ENCODE measurements at places on chromosomes 13 and 19.

DNA sequence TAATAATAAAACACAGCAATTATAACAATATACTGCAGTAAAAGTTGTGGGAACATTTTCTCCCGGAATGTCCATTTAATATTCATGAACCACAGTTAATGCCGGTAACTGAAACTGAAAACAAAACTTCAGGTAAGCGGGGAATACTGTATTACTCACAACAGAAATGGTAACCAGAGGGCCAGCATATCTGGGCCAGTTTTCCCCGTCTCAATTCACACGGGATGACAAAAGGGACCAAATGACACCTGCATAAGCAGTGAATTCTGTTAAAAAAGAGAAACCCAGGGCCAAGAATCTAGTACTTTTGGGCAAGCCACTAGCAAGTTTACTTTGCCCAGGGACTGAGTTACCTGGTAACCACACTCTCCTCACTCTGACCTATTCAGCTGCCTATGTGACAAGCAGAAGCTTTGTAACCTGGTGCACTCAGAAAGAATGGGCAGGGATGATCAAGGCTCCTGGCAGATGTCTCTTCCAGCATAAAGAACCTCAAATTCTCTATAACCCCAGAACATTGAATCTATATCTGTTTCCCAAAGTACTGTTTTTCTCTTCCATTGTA, 1171.2 kb downstream of the DIAPH3 start:
- no peak for DNase-seq

DNA sequence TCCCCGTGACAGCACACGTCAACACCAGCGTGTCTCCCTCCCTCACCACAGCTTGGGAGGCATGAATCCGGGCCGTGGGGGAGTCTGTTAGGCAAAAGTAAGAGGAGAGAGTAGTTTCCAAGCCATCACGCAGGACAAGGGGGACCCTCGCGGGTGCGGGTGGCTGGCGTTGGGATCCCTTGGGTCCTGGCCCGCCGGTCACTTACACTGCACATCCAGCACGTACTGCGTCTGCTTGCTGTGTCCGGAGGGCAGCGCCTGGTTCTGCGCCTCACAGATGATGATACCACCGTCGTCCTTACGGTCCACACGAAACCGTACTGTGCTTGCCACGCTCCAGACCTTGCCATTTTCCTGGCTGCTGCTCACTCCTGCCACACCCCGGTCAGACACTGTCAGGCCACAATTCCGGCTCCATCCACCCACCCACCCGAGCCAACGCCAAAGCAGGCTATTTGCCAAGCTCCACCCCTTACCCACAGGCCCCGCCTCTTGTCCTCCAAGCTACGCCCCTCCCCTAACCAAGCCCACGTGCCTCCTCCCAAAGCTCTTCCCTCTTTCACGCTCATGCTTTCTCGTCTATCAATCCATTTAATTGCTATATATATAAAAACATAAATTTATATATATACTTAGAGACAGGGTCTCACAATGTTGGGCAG, 6.6 kb upstream of the ZNF428 start:
- DNase-seq = no peak

- DNase-seq = no peak
Measured at GRCh38 chr13:41917641-41918040, 43.3 kb downstream of the VWA8 start.

GRCh38 chr13:94556041-94556440, 39.9 kb downstream of the TGDS start:
- DNase-seq = no peak

Data from NCI-H510A (cell line).